ENCODE measurements at places on chromosomes 6 and 20.

DNA sequence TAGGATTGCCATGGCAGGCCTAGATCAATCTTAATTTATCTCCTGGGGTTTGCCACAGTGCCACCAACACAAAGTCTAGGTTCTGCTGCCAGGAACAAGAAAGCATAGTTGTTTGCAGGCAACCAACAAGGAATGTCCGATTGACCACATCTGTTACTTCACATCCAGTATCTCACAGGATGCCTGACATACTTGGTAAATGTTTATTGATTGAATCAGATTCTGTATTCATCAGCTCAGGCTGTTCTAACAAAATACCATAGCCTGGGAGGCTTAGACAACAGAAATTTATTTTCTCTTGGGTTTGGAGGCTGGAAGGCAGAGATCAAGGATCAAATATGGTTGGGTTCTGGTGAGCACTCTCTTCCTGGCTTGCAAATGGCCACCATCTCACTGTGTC is 26.3 kb upstream of the MC3R start:
- DNase-seq = no peak

DNA sequence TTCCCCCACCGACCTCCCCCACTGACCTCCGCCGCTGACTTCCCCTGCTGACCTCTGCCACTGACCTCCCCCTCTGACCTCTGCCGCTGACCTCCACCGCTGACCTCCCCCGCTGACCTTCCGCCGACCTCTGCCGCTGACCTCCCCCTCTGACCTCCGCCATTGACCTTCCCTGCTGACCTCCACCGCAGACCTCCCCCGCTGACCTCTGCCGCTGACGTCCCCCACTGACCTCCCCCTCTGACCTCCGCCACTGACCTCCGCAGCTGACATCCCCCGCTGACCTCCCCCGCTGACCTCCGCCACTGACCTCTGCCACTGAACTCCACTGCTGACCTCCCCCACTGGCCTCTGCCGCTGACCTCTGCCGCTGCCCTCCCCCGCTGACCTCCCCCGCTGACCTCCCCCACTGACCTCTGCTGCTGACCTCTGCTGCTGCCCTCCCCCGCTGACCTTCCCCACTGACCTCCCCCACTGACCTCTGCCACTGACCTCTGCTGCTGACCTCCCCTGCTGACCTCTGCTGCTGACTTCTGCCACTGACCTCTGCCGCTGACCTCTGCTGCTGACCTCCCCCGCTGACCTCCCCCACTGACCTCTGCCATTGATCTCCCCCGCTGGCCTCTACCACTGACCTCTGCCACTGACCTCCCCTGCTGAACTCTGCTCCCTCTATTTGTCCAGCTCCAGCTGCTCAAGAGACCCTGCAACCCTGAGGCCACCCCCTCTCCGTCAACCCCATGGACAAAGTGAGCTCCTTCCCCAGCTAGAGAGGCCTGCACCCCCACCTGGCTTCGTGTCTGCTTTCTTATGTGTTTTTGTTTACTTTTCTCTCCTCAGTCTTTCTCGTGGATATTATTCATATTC is 91.4 kb upstream of the AFDN start:
- no peak for DNase-seq

DNA sequence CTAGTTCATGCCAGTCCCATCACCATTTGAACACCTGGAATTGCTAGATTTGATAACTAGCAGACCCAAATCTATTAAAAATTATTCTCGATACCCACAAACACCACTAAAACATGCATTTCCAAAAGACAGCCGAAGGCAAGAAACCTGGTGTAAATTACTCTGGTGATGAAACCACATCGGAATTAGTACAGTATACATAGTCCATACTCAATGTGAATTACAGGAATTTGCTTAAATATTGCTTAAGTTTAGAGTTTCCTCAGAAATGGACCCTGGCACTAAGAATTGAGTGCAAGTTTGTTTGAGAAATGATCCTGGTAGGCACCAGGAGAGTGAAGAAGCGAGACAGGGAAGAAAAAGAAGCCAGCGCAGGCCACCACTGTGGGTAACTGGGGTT is 13.7 kb downstream of the LY86 start:
- DNase-seq = no peak

DNA sequence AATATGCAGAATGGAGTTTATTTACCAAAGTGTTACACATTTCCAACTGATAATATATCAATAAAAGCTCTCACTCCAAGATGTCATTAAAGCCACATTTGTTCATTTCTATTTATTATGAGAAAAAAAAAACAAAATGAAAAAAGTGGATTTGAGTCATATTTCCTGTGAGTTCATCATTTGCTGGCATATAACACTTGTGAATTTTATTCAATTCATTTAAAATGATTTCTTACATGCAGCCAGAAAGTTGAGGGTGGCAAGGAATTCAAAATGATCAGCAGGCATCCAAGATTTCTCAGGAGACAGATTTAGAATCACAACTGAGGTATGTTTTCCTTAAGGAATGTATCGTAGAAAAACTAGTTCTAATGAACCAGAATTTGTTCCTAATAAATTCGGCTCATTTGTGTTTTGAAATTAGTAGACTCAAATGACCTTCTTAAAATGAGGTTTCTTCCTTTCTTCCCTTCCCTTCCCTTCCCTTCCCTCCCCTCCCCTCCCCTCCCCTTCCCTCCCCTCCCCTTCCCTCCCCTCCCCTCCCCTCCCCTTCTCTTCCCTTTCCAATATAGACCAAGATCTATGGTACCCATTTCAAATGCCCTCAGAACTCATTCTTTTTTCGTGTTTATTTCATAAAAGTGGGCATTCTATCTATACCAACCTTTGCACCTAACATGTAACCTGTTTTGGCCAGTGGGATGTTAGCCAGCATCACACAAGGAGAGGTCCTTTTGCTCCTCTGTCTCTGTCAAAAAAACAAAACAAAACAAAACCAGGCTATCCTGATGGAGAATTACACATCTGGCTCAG is 357.9 kb upstream of the TSHZ2 start:
- DNase-seq = no peak

- no peak for DNase-seq
These were observed 93.8 kb downstream of the FOXA2 start for GRCh38 chr20:22490287-22491193.

GRCh38 chr6:83978324-83978734 is 55.2 kb upstream of the MRAP2 start:
- no peak for DNase-seq

DNA sequence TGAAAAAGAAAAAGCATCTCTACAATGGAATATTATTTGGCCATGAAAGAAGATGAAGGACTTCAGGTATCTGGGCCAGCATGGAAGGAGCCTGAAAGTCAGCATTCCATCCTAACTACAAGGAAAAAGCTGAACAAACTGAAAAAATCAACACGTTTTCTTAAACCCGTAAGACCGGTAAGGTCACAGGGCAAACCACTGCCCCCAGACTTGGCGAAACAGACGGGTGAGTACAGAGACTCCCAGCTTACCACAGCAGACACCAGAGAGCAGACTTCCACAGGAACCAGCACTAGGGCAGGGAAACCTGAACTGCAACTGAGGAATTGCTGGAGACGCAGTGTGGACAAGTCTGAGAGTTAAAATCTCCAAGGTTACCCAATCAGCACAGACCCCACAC is 31.4 kb downstream of the BEND3 start:
- no peak for DNase-seq

DNA sequence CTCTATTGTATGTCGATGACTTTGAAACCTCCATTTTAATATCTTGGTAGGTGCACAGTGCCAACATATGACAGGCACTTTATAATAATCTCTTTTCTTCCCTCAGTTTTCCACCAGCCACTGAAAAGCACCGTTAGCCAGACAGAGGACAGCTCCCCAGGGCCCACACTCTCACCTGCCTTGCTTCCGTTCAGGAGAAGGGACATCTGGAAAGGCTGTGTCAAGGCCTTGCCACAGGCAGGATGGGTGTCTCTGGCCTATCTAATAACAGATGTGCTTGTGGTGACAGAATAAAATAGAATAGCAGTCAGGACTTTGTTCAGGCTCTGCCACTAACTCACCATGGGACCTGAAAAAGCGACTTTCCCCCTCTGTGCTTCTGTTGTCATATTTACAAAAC is 75.5 kb upstream of the CCDC167 start:
- DNase-seq = no peak

DNA sequence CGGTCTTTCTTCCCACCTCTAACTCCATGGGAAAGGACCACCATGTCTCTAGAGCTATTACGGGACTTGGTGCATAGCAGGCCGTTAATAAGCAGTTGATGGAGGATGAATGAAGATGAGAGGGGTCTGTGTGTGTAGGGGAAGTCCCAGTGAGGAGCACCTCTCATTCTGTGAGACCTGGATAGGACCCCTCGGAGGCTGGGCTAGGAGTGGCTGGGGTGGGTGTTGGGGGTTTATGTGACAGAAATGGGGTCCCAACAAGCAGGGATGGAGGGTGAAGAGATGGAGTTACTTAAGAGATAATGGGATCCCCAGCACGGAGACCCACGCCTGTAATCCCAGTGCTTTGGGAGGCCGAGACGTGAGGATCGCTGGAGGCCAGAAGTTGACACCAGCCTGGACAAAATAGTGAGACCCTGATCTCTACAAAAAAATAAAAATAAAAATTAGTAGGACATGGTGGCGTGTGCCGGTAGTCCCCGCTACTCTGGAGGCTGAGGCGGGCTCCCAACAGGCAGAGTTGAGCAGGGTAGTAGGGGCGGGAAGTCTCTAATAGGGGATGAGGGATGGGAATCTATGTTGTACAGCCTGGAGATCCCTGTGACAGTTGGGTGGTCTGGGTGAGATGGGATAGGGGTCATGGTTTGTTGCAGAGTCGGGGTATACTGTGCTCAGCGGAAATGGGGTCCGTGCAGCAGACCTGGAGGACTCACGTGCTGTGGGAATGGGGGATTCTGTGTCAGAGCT is 677 bp upstream of the ZNF341 start:
- DNase-seq = no peak

DNA sequence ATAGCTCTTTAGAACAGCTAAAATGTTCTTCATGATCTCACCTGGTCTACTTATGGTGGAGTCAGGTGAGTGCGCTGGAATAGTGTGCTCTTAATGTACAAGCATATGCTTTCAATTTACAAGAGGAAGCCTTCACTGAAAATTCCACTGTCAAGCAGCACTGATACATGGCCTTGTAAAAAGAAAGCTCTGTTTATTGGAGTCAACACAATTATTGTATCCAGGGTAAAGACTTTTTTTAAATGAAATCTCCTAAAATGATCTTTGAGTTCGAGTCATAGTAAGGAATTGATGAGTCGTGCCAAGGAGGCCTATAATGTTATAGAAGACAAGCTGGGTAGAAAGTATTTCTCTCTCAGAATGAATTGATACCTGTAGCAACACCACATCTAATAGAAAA is 41.6 kb upstream of the CARMIL1 start:
- no peak for DNase-seq

- no peak for DNase-seq
These were observed 160.8 kb downstream of the ZDHHC14 start for GRCh38 chr6:157541618-157542413.

DNA sequence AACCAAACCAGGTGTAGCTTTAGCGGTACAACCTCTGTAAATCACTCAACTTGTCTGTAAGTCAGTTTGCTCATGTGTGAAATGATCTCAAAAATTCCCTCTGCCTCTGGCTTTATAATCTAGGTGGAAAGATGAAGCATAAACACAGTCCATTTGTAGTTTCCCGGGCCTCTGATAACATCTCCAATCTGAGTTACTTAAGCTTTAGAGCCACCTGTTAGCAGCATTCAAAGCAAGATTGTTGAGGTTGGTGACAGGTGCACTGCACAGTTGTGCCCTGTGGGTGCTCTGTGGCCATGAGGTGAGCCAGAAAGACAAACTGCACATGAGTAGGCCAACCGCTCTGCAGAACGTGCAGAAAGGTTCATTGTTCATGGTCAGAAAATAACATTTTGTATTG is 53.7 kb downstream of the MOCS1 start:
- no peak for DNase-seq

DNA sequence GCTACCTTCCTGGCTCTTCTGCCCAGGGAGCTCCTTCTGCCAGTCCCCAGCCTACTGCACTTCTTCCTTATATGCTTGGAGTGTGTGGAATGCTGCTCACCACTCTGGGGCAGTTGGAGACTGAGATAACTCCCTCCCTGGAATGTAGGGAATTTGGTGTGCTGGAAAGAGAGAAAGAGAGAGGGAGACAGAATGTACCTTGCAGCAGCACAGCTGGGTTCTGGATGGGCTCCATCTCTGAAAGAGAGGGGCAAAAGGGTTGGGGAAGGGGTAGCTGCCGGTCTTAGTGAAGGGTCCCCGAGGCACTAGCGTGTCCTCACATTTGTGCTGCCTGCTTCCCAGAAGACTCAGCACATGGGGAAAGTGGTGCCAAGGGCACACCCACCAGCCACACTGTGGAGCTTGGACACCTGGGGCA is 40.2 kb upstream of the DDR1 start:
- no peak for DNase-seq

GRCh38 chr20:16111172-16111832 is 461.9 kb downstream of the KIF16B start:
- no peak for DNase-seq

DNA sequence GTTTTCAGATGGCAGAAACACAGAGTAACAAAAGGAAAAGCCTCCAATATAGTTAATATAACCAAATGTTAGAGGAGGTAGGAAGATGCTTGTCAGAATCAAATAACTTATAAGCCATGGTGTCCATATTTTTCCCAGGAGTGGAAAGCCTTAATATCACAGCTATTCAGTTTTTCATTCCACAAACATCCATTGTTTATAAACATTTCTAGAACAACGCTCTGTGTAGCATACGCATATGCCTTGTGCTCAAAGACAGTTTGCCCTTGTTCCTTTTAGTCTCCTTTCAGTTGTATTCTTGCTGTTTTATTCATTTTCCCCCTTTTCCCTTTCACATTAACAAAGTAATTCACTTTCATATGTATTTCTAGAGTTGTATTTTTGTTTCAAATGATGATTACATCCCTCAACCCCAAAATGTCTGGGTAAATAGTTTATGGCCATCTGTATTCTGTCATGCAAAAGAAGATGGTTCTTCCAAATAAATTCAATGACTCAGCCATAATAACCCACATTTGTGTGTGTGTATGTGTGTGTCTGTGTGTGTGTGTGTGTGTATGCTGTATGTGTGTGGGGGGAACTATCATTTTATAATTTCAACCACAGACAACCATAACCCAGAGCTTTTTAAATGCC is 455.7 kb upstream of the SOX4 start:
- no peak for DNase-seq

- no peak for DNase-seq
These were observed 572.8 kb downstream of the TFAP2A start for GRCh38 chr6:9841886-9842725.

- no peak for DNase-seq
These were observed 26.6 kb downstream of the NCOA5 start for GRCh38 chr20:46063151-46063550.

GRCh38 chr6:25649611-25650010 is 2.4 kb upstream of the SCGN start:
- DNase-seq = no peak

All from stimulated activated CD4-positive, alpha-beta T cell treated with anti-CD3 and anti-CD28 coated beads, Interleukin-4, amount 100 ng/mL, for 4 hours (primary cell).